Stimulated activated CD4-positive, alpha-beta T cell treated with anti-CD3 and anti-CD28 coated beads, TNF-alpha, amount 100 ng/mL, for 1 hour (primary cell): ENCODE measurements at places on chromosomes 5 and 9.

DNA sequence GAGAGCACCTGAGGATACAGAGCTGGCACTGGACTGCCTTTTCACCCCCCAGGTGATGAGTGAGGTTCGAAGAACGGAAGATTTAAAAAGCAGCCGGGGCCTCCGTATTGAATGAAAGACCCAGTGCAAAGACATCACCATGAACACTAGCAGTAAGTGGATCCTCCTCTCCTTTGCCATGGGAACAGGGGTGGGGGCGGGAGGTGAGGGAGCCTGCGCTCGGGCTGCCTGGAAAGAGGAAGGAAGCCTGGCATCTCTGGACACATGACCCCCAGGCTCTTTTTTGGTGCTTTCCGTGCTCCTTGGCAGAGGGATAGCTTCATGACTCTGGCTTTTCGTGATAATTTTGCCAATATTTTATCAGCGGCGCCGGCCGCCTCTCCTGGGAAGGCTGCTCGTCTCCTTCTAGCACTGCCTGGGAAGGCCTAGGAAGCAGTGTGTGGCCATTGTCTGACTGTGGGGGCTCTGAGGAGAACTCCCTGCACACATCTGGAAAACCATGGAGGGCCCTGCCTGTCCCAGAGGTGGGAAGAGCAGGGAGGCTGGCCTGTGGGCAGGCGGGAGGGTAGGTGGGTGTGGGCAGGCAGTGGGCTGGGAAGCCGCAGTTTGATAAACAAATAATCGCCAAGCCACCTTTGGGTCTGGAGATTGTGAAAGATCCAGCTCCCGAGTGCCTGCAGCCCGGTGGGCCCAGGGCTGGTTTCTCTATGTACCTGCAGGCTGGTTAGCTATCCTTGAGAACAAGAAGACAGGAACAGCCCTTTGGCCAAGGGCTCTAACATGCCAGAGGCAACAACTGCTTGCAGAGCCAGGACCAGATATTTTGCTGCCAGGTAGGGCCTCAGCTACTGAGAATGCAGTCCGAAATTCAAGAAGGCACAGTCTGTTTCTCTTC lies 911 bp downstream of the ABLIM3 start:
- no peak for DNase-seq

DNA sequence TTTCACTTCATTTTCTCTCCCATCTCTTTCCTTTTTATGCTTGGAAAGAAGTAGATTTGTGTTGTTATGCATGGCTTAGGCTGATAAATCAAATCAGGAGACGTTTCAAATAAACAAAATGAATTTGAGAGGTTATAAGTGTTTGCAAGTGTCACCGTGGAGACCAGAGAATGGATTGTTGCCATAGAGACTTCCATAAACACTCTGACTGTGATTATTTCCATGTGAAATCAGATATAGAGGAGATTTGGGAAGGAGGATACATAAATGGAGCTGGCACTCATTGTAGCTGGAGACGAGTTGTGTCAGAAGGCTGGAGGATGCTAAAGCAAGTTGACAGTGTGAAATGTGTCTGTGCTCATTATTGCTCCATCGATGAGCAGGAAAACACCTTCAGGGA lies 84.2 kb upstream of the PCSK1 start:
- no peak for DNase-seq

DNA sequence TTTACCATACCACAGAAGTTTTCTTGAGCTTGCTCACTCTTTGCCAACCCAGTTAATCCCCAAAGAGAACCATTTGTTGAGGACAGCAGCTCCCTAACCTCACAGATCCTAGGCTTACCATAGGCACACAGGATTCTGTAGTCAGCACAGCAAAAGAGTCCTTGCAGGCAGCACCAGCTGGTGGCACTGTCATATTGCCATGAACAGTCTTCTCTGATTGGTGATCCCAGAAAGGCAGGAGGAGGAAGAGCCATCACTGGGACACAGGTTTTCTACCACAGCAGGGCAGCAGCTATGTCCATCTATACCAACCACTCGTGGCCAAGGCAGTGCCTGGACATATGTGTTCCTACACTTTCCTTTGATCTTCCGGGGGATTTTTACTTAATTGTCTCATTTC lies 297.1 kb upstream of the CD180 start:
- DNase-seq, result no peak

GRCh38 chr5:74538206-74538661 lies 102.3 kb downstream of the ENC1 start:
- DNase-seq, result no peak

- no peak for DNase-seq
These were observed 18.6 kb downstream of the TMEM252 start for GRCh38 chr9:68522131-68522530.

DNA sequence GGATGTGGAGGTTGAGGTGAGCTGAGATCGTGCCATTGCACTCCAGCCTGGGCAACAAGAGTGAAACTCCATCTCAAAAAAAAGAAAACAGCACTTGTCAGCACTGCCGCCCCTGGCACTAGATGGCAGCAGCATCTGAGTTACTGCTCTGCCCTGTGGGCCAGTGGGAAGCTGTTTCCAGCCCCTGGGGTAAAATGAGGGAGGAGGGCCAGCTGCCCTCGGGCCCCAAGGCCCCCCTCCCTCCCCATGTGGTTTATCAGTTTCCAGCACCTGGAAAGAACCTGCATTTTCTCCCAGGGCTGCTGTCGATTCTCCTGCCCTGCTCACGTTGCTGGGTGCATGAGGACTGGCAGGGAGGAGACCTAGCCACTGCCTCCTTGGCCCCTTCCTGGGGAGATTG lies 13.2 kb upstream of the CEL start:
- no peak for DNase-seq

DNA sequence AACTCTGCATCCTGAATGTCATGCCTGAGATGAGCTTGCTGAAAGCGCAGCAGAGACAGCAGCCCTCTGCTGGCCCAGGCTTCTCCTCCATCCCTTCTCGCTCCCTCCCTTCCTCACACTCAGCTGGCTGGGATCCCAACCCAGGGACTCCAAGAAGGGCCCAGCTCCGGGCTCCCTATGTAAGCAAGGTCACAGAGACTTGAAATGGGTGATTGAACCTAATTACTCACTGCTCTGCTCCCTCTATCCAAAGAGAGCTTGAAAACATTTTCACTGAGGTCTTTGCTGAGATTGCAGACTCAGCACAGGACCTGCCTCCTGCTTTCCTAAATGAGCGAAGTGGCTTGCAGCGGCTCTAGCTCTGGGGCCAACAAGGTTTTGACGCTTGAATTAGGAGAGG lies 42.8 kb downstream of the RAPGEF1 start:
- DNase-seq, result no peak
